ENCODE measurements at places on chromosomes 13 and 19.

DNA sequence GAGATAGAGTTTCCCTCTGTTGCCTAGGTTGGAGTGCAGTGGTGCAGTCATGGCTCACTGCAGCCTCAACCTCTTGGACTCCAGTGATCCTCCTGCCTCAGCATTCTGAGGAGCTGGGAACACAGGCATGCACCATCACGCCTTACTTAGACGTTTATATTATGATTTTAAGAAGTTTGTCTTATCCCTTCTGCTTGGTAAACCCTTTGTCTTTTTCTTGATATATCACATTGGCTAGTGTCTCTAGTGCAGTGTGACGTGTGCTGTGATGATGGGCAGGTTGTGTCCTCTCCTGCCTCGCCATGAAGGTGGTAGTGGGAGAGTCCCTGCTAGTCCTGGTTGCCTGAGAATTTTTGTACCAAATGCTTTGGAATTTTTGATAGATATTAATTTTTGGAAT, 93.9 kb downstream of the KDM4B start:
- no peak for DNase-seq

GRCh38 chr19:57719901-57720519, 7.4 kb downstream of the ZNF671 start:
- no peak for DNase-seq

GRCh38 chr19:46611776-46612175, 10.6 kb downstream of the CALM3 start:
- DNase-seq: no peak

DNA sequence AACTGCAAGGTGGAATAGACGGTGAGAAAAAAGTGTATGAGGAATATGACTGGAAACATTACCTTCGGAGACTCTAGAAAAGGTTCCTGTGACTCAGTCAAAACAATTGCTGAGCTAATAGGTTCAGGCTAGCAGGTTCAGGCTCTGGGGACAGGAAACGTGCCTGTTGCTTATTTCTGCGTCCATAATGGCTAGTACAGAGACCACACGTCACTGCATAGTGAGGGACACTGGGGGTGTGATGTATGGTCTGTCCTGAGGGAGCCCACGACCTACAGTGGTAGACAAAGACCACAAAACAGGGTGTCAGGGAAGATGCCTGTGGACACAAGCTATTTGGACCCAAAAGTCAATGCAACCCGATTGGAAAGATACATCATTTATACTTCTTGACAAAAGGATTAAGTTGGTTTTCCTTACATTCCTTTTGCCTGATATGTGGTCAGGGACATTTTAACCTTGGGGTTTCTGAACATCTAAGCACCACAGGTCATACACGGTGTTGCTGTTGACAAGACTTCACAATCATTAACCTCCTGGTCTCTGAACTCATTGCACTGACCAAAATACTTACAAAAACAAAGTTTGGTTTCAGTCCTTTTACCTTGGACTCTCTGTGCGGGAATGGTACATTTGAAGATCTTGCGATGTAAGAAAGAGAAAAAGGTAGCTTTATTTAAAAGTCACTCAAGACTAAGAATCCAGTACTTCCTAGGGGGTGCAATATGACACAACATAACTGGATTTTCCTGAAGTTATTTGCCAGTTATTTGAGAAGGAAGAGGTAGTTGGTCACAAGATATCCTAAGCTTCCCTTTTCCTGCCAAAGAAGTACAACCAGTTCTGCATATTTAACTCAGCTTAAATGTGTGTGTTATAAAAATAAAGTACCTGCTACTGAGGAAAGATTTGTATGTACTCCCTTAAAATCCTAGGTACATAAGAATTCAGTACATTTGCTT, 20.0 kb downstream of the CRYL1 start:
- DNase-seq: no peak

GRCh38 chr19:18603958-18604819, 2.4 kb downstream of the CRLF1 start:
- DNase-seq: no peak

DNA sequence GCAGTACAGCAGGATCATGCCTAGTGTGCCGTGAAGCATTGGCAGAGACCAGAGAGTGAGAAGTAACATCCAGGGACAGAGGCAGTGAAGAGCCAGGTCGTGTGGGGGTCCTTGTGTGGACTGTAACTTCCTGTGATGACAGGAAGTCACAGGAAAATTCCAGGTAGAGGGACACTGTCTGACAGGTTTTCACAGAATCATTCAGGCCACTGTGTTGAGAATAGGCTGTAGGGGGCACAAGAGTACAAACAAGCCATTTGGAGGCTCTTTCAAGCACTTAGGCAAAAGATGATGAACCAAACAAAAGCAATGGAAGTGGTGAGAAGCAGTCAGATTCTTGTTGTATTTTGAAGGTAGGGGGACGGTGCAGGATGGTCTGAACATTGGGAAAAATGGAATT, 46.4 kb downstream of the N4BP2L1 start:
- DNase-seq: no peak

GRCh38 chr19:39544226-39544903, 4.4 kb upstream of the EID2 start:
- no peak for DNase-seq

DNA sequence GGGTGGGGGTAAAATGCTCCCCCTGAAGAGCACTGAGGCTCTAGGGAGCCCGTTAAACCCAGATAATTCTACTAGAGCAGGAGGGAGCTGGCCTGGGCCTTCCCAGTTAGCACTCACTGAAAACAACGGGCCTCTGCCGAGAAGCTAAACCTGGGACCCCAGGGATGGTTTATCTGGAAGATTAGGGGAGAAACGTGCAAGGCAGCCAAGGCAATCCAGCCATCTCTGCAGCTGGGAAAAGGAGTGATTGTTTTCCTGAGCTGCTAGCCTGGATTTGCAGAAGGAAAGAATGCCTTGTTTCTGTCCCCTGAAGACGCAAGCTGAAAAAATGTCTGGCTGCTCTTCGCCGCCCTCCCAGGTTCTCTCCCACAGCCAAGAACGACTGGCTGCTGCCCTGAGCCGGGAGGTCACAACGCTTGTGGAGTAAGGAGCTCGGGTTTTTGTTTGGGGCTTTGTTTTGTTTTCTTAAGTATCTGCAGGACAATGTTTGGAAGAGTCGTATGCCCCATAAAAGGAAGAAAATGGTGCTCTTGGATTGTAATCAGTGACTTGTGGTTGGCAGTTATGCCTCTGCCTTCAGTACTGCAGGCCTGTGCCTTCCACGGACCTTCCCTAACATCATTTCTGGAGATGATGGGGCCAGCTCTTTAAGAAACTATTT, 31.5 kb downstream of the COL4A2 start:
- DNase-seq: no peak

- DNase-seq: no peak
Measured at GRCh38 chr19:30602661-30603350, 230.6 kb downstream of the ZNF536 start.

GRCh38 chr13:46905249-46905648, 8.4 kb upstream of the HTR2A start:
- DNase-seq: no peak

DNA sequence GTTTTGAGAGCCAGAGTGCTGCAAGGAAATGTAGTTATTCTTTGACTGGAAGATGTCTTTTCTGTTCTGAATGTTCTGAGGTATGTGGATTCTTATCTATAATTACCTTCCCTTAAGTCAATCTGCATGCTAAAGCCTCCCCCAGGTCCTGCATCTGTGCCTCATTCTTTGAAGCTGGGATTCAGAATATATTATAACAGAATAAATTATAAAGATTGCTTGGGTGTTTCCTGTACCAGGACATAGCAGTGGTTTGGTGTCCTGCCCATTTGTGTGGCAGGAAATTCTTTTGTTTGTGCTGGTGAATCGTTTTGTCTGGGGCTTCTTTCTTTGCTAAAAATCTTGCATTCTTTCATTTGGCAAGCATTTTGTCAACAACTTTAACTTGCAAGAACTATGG, 60.2 kb downstream of the ITGBL1 start:
- DNase-seq: no peak

DNA sequence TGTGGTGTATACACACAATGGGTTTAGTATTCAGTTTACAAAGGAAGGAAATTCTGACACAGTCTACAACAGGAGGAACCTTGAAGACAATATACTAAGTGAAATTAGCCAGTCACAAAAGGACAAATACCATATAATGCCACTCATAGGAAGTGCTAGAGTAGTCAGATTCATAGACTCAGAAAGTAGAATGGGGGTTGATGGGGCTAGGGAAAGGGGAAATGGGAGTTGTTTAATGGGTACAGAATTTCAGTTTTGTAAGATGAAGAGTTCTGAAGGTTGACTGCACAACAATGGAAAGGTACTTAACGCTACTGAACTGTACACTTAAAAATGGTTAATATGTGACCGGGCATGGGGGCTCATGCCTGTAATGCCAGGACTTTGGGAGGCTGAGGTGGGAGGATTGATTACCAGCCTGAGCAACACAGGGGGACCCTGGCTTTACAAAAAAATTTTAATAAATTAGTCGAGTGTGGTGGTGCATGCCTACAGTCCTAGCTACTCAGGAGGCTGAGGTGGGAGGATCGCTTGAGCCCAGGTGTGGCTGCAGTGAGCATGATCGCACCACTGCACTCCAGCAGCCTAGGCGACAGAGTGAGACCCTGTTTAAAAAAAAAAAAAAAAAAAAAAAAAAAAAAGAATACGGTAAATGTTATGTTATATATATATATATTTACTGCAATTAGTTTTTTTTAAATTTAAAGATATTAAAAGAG, 45.0 kb downstream of the SLC15A1 start:
- DNase-seq: no peak

- DNase-seq: peak; percentile 2
Measured at GRCh38 chr13:73000027-73000674, 58.7 kb upstream of the KLF5 start.

GRCh38 chr19:19334063-19334988, 13.7 kb downstream of the MAU2 start:
- no peak for DNase-seq

- no peak for DNase-seq
Measured at GRCh38 chr19:7349231-7349591, 474 bp downstream of the ARHGEF18 start.

- DNase-seq: no peak
Measured at GRCh38 chr19:41106177-41106576, 8.1 kb upstream of the CYP2F1 start.

GRCh38 chr13:104854007-104854406, 1681.5 kb downstream of the EFNB2 start:
- no peak for DNase-seq

DNA sequence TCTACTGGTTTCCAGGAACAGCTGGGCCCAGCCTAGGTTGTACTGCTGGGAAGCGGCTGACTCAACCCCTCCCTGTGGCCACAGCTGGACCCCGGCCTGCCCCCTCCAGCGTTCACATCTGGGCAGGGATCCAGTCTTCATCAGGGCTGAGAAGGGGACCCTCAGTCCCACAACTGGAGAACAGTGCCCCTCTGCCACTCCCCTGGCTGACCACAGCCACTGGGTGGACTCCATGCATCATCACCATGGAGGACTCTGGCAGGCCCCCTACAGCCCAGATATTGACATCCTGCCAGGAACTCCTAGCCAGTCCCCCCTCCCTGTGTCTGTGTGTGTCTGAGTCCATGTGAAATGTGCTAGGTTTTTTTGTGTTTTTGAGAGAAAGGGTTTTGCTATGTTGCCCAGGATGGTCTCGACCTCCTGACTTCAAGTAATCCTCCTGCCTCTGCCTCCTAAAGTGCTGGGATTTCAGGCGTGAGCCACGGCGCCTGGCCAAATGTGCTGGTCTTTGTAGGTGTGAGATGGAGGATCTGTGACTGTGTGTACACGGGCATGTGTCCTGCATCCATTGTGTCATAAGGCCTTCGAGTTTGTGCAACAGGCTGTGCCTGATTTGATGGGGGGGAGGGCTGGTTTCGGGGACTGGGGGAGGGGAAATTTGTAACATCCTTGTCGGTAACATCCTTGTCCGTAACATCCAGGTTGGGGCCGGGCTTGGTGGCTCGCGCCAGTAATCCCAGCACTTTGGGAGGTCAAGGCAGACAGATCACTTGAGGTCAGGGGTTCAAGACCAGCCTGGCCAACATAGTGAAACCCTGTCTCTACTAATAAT, 4.0 kb upstream of the HOOK2 start:
- no peak for DNase-seq

- DNase-seq: peak; percentile 70
Measured at GRCh38 chr19:1503089-1503924, 9.5 kb downstream of the ADAMTSL5 start.

GRCh38 chr13:97278435-97279411, 56.6 kb downstream of the MBNL2 start:
- no peak for DNase-seq

- no peak for DNase-seq
Measured at GRCh38 chr19:2553510-2553909, 77.6 kb downstream of the GADD45B start.

DNA sequence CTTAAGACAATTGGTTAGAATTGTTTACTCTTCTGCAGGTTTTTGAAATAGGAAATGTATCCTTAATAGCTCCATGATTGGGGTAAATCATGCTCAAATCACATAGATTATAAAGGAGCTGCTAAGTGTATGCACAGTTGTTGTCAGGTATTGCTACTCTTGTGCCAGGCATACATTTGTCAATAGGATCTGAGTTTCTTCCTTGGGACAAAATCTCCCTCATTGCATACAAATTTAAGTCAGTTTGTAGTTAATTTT, 109.3 kb upstream of the MLNR start:
- no peak for DNase-seq

- DNase-seq: no peak
Measured at GRCh38 chr13:92321174-92321573, 905.4 kb upstream of the GPC6 start.

GRCh38 chr13:43786766-43787517, at the start of gene ENOX1:
ENOX1 (minus strand) TSS chr13:43786972.
- peak; percentile 34 for DNase-seq

Measured in GM19239 (cell line).